ENCODE measurements at places on chromosomes 5 and 9.

DNA sequence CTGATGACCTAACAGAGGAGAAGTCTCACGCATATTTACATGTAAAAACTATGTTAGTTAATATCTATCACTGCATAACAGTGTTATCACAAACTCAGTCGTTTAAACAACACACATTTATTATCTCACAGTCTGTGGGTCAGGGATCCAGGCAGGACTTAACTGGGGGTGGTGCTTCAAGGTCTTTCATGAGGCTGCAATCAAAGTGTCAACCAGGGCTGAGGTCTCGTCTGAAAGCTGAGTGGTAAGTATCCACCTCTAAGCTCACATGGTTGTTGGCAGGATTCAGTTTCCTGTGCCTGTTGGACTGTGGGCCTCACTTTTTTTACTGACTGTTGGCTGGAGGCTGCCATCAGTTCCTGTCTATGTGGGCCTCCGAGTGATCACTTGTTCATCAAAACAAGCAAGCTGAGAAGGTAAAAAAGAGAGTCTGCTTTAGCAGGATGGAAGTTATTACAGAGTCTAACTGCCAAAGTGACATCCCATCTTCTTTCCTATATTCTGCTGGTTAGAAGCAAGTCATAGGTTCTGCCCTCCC lies 188.6 kb downstream of the CARTPT start:
- no peak for DNase-seq

GRCh38 chr5:43837091-43837490 lies 234.1 kb downstream of the NNT start:
- DNase-seq = no peak

GRCh38 chr5:76807296-76807695 lies 11.5 kb upstream of the F2RL1 start:
- DNase-seq = peak; percentile 69

GRCh38 chr9:127706836-127707241 lies at the start of gene CFAP157:
CFAP157 (plus strand) TSS chr9:127706988; CDS start chr9:127707032, 44 bp downstream.
- DNase-seq = no peak

- no peak for DNase-seq
These were observed 58.1 kb downstream of the TMEM252 start for GRCh38 chr9:68482548-68482947.

DNA sequence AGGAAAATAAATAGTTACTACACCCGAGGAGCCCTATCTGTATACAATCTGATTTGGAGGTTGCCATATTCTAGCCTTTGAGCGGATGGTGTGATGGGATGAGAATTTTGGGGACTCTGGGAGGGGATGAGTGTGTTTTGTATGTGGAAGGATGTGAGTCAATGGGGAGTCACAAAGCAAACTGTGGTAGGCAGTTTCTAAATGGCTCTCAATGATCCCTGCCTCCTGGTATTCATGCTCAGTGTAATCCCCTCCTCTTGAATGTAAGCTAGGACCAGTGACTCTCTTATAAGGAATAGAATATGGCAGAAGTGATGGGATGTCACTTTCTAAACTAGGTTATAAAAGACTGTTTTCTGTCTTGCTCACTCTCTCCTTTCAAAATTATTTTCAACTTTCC lies 205.7 kb upstream of the RIOK2 start:
- no peak for DNase-seq

- DNase-seq = no peak
These were observed 33.7 kb downstream of the GPR21 start for GRCh38 chr9:123067136-123067535.

DNA sequence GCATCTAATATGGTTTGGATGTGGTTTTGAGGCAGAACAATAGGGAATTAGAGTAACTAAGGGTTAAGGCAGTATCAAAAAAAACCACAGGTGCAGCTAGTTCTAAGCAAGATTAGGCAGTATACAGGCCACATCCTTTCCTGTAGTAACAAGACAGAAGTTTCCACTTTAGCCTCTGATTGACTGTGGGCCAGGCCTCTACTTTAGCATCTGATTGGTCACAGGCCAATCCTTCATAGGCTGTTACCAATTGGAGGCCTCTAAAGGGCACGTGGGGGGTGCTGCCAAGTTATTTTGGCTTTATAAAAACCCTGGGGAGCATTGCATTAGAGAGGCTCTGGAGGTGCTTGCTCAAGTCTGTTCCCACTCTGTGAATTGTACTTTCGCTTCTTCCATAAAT lies 144.1 kb upstream of the ST8SIA4 start:
- no peak for DNase-seq

- no peak for DNase-seq
These were observed 60.5 kb downstream of the MAP1B start for GRCh38 chr5:72167804-72168203.

DNA sequence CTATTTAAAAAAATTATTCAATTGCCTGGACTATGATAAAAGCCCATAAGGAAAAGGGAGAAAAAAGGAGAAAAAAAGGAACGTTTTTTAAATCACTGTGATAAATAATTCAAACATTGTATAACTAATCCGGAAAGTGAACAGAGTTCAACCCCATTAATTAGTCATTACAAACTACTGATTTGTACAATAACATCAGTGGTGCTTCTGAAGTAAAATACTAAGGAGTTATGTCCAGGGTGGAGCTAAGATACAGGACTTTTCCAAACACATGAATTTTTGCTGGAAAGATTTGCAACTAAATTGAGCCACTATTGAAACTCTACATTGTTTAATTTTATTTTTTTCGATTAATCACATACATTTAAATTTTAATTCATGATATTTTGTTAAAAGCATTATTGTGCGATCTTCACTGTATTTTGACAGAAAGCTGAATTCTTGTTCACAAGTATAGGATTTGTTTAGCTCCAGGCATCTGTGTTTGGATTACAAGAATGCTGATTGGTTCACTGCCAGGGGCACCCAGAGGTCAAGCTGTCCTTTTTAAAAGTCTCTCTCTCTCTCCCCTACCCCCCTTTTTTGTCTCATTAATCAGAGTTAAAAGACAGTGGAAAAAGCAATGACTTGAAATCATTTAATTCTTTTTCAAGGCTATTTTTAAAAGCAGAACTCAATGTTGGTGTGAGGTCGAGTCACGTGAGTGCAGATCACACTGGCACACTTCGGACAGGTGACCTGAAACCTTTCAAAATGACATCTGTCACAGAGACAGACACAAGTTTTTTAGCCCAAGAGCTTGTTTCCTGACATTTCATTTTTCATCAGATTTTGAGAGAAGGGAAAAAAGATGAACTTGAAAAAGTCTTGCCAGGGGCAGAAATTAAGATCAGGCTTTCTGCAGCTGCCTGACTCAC lies 387.3 kb downstream of the NR2F1-AS1 start:
- DNase-seq = peak; percentile 4

GRCh38 chr5:61576556-61576955 lies 244.5 kb downstream of the ZSWIM6 start:
- DNase-seq = no peak

- no peak for DNase-seq
These were observed 151.4 kb downstream of the HSD17B3 start for GRCh38 chr9:96150324-96151227.

DNA sequence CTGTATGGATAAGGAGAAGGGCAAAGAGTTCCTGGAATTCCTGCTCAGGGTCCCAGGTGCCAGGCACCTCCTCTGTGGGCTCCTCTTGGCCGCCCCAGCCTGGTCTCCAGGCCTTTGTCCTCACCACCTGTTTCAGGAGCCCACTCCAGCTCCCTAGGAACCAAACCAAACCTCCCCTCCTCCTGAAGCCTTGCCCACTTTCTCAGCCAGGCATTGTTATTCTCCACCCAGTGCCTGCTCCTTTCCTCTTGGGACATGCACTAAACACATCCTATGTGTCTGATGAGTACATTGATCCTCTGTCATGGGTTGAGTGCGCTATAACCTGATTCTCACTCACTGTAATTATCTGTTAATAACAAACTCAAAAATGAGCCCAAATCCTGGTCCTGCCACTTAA lies 189.8 kb downstream of the SPOCK1 start:
- DNase-seq = no peak

GRCh38 chr9:89428222-89428761 lies 69.6 kb downstream of the SEMA4D start:
- no peak for DNase-seq

DNA sequence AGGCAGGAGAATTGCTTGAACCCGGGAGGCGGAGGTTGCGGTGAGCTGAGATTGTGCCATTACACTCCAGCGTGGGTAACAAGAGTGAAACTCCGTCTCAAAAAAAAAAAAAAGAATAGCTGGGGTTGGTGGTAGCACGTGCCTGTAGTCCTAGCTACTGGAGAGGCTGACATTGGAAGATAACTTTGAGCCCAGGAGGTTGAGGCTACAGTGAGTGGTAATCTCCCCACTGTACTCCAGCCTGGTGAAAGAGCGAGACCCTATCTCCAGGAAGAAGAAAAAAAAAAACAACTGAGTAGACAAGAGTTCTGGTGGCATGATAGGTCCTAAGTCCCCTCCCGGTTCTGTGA lies 26.3 kb downstream of the GOLGA2 start:
- no peak for DNase-seq

DNA sequence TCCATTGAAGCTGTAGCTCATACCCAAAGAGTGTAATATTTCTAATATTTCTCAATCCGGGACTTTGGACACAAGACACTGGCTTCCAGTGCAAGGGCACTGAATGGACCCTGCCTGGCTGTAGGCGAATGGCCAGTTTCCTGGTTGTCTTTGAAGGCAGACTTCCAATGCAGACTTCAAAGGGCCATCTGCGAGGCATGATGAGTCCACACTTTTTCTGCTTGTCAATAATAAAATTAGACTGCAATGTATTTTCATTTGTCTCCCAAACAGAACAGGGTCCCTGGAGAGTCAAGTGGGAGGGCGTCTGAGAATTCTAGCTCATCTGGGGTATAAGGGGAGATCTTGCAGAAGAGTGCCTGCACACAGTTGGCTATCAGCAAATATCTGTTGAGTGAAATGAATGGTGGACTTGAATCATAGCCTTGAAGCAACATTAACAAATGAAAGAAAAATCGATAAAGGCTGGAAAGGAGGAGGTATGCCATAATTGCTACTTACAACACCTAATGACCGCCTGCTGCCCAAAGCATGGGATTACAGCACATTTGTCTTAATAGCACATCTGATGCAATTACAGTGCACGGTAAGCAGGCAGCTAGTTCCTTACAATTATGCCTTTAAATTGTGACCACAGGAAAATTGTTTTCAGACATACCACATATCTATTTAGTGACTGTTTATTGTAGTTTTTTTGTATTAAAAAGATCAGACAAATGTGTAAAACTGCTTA lies 137.5 kb downstream of the ARHGEF28 start:
- no peak for DNase-seq
